ENCODE measurements at places on chromosomes 16 and 17.

GRCh38 chr16:25959221-25959620, 267.5 kb downstream of the HS3ST4 start:
- no peak for DNase-seq
- H3K36me3 ChIP-seq = no peaks in the 10 kb centered on the region
- no peak overlapping the region for H3K27ac ChIP-seq
- no peaks in the 10 kb centered on the region for H3K27me3 ChIP-seq
- no peaks in the 10 kb centered on the region for H3K4me1 ChIP-seq
- H3K4me3 ChIP-seq = no peak overlapping the region

DNA sequence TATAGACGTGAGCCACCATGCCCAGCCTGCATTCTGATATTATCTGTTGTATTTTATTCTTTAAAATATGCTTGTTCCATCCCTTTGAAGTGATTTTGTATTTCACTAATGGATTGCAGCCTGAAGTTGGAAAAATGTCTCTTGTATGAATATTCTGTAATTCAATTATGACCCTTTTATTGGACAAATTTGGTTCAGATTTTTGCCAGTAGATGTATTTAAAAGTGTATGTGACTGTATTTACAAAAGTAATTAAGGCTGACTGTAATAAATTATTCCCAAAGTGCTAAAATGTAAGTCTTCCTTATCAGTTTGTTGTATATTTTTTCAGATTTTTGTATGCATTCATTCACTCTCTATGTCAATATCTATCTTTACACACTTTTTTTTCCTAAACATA, 23.8 kb downstream of the PPM1E start:
- no peaks in the 10 kb centered on the region for H3K36me3 ChIP-seq
- H3K4me3 ChIP-seq = no peak overlapping the region
- DNase-seq = no peak
- no peaks in the 10 kb centered on the region for H3K27me3 ChIP-seq
- H3K4me1 ChIP-seq = no peaks in the 10 kb centered on the region

- H3K4me1 ChIP-seq = peaks cover 4% of the 10 kb centered on the region
- H3K27ac ChIP-seq = peak overlapping the region; percentile 45
These were observed 50.1 kb downstream of the LMF1 start for GRCh38 chr16:920717-921116.

DNA sequence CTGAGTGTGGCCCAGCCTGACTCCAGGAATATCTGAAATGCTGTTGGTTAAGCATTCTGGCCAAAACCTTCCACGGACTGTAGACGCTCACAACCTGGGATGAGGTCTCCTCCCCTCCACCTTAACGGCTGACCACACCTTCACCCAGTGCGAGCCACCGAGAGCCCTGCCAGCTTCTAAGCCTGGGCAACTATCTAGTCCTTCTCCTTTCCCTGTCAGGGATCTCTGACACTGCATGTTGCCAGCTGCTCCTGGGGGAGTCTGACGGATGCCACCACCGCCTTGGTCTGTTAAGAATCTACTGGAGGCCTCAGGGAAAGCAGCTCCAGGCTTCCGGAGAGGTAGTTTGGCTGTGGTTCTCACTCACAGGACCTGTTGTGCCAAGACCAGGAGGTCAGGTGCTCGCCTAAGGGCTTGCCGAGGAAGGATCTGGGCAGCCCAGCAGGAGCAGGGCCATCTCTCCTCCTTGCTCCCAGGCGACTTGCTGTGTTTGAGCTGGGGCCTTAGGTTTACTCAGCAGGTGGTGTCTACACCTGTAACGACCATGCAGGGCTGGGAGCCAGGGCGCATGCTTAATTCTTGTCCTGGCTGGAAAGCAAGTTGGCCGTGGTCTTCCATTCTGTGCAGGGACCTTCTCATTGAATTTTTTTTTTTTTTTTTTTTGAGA, 111.8 kb downstream of the NTN1 start:
- no peak overlapping the region for H3K4me3 ChIP-seq
- no peak for DNase-seq
- H3K27ac ChIP-seq = no peak overlapping the region
- H3K27me3 ChIP-seq = no peaks in the 10 kb centered on the region

GRCh38 chr16:25692351-25692741, 587 bp downstream of the HS3ST4 start:
- H3K27me3 ChIP-seq = no peaks in the 10 kb centered on the region
- no peak overlapping the region for H3K27ac ChIP-seq
- no peak for DNase-seq
- H3K4me3 ChIP-seq = peak overlapping the region; percentile 42
- no peaks in the 10 kb centered on the region for H3K36me3 ChIP-seq

GRCh38 chr16:85640254-85640558, 27.1 kb downstream of the GSE1 start:
- H3K27me3 ChIP-seq = no peaks in the 10 kb centered on the region
- no peak for DNase-seq
- H3K4me3 ChIP-seq = no peak overlapping the region
- peaks cover 67% of the 10 kb centered on the region for H3K4me1 ChIP-seq
- peak overlapping the region; percentile 26 for H3K27ac ChIP-seq

DNA sequence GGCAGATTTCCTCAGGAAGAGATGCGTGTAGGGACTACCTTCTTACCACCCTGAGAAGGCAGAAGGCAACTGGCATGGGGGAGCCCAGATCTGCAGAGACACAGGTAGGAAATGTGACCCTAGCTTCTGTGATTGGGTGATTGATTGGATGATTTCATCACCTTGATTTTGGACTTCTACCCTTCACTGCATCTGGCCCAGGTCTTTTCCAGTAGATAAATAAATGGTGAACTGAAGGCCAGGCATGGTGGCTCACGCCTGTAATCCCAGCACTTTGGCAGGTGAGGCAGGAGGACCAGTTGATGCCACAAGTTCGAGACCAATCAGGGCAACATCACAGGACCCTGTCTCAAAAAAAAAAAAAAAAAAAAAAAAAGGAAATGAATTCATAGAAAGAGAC, 14.7 kb upstream of the SMURF2 start:
- no peaks in the 10 kb centered on the region for H3K36me3 ChIP-seq
- no peak overlapping the region for H3K4me3 ChIP-seq
- H3K27ac ChIP-seq = no peak overlapping the region
- DNase-seq = no peak
- peaks cover under 1% of the 10 kb centered on the region for H3K4me1 ChIP-seq

- H3K4me1 ChIP-seq = peaks cover 48% of the 10 kb centered on the region
- H3K36me3 ChIP-seq = no peaks in the 10 kb centered on the region
- peak overlapping the region; percentile 85 for H3K27ac ChIP-seq
- H3K4me3 ChIP-seq = no peak overlapping the region
These were observed 3.3 kb upstream of the NHERF2 start for GRCh38 chr16:2023092-2024031.

- no peaks in the 10 kb centered on the region for H3K27me3 ChIP-seq
- H3K4me3 ChIP-seq = no peak overlapping the region
- no peak overlapping the region for H3K27ac ChIP-seq
- no peak for DNase-seq
- H3K36me3 ChIP-seq = no peaks in the 10 kb centered on the region
These were observed 56.5 kb downstream of the KSR1 start for GRCh38 chr17:27512511-27513346.

DNA sequence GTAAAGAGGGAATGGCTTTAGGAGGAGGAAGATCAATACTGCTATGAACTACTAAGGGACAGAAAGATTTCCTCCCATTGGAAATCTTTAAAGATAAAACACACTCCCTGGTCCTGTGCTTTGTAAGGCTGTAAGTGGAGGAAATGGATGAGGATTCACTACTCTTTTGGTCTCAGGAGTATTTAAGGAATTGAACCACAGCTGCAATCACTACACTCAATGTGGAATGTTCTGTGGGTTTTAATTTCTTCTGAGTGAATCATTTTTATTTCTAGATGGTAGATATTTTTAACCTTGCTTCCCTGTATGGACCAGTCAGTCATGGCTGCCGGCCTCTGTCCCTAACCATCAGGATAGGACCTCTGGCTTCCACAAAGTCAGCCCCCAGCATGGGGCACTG, 65.6 kb downstream of the SDR42E1 start:
- DNase-seq = no peak
- H3K4me3 ChIP-seq = no peak overlapping the region
- no peak overlapping the region for H3K27ac ChIP-seq
- no peaks in the 10 kb centered on the region for H3K27me3 ChIP-seq
- no peaks in the 10 kb centered on the region for H3K36me3 ChIP-seq

GRCh38 chr17:44130693-44131349, 7.4 kb upstream of the HDAC5 start:
- no peaks in the 10 kb centered on the region for H3K4me1 ChIP-seq
- no peaks in the 10 kb centered on the region for H3K36me3 ChIP-seq
- no peaks in the 10 kb centered on the region for H3K27me3 ChIP-seq
- H3K27ac ChIP-seq = no peak overlapping the region
- no peak for DNase-seq

GRCh38 chr16:67199808-67200198, 872 bp downstream of the ELMO3 start:
- peaks cover 11% of the 10 kb centered on the region for H3K4me1 ChIP-seq
- DNase-seq = no peak
- peak overlapping the region; percentile 62 for H3K4me3 ChIP-seq
- H3K27ac ChIP-seq = peak overlapping the region; percentile 82
- no peaks in the 10 kb centered on the region for H3K27me3 ChIP-seq
- H3K36me3 ChIP-seq = peaks cover 57% of the 10 kb centered on the region

- DNase-seq = no peak
- no peak overlapping the region for H3K4me3 ChIP-seq
- no peaks in the 10 kb centered on the region for H3K4me1 ChIP-seq
- no peaks in the 10 kb centered on the region for H3K27me3 ChIP-seq
These were observed 103.8 kb downstream of the HAPSTR1 start for GRCh38 chr16:9195287-9195686.

DNA sequence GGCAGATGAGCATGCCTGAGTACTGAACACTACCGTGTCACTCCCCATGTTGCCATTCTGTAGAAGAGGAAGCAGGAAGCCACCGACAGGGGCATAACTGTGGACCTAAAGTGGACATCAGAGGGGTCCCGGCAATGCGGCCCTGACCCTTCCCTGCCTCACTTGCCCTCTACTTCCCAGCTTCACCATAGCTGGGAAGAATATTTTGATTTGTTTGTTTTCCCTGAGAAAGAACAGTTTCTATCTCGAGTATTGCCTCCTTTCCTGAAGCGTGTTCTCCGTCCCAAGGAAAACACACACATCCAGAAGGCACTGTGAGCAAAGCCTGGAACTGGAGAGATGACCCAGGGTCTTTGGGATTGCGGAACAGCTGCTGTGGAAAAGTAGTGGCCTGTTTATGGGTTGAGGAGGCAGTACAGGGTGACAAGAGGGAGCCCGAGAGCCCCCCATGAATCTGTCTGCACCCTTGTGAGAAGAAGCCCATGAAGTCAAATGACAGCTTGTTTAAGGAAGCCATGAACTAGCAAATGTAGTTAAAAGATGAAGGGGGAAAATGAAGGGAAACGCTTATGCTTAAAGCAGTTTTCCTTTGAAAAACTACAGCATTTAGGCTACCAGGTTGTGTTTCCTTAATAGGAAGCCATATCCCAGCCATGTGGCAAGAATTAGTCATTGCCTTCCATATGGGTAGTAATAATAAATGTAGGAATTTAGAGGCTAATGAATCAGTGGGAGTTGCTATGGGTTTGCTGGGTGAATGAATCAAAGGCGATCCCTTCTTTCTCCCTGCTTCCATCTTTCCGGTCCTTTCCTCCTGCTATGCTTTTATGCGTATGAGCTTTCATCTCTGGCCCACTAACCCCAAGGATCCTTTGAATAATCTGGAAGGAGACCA, 90.0 kb upstream of the TBX2 start:
- H3K27me3 ChIP-seq = no peaks in the 10 kb centered on the region
- H3K27ac ChIP-seq = peak overlapping the region; percentile 55
- peaks cover 11% of the 10 kb centered on the region for H3K4me1 ChIP-seq
- no peak for DNase-seq

GRCh38 chr16:48501516-48502377, 108.2 kb downstream of the N4BP1 start:
- H3K27ac ChIP-seq = peak overlapping the region; percentile 80
- no peaks in the 10 kb centered on the region for H3K27me3 ChIP-seq
- H3K4me1 ChIP-seq = peaks cover 52% of the 10 kb centered on the region
- no peaks in the 10 kb centered on the region for H3K36me3 ChIP-seq

DNA sequence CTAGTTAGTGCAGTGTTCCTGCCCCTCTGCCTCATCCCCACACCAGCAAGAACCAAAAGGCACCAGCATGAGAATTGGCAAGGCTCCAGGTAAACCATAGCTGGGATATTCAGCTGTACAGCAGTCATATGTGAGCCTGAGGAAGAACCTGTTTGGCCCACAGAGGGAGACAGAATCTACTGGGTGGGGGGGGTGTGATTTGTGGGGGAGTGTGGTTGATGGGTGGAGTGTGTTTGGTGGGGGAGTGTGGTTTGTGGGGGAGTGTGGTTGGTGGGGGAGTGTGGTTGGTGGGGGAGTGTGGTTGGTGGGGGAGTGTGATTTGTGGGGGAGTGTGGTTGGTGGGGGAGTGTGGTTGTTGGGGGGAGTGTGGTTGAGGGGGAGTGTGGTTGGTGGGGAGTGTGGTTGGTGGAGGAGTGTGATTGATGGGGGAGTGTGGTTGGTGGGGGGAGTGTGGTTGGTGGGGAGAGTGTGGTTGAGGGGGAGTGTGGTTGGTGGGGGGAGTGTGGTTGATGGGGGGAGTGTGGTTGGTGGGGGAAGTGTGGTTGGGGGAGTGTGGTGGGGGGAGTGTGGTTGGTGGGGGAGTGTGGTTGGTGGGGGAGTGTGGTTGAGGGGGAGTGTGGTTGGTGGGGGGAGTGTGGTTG, 19.5 kb downstream of the MINK1 start:
- H3K27ac ChIP-seq = peak overlapping the region; percentile 93
- H3K27me3 ChIP-seq = no peaks in the 10 kb centered on the region
- H3K4me1 ChIP-seq = peaks cover 56% of the 10 kb centered on the region
- no peak for DNase-seq
- no peak overlapping the region for H3K4me3 ChIP-seq
- peaks cover 10% of the 10 kb centered on the region for H3K36me3 ChIP-seq

DNA sequence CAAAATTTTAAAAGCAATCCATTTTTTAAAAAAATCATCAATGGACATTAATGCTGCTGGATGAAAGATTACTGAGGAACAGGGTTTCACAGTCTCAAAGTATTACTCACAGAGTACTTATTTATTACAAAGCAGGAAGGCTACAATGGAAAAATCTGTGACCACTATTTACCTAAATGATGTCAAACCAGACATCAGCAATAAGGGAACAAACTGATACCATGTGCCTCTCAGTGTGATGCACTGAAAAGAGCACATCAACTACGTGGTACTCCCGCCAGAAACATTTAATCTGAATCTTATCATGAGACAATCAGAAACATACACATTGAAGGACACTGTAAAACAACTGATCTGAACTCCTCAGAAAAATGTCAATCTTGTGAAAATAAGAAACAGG, 124.2 kb downstream of the PARN start:
- peaks cover 16% of the 10 kb centered on the region for H3K4me1 ChIP-seq
- H3K4me3 ChIP-seq = no peak overlapping the region
- DNase-seq = no peak
- H3K27me3 ChIP-seq = no peaks in the 10 kb centered on the region

- DNase-seq = no peak
- H3K36me3 ChIP-seq = no peaks in the 10 kb centered on the region
- H3K4me3 ChIP-seq = peak overlapping the region; percentile 6
- no peaks in the 10 kb centered on the region for H3K27me3 ChIP-seq
- H3K27ac ChIP-seq = peak overlapping the region; percentile 76
These were observed 45.8 kb upstream of the ETV4 start for GRCh38 chr17:43591779-43592562.

Measured in esophagus squamous epithelium (tissue), 5 donors.